ENCODE measurements at places on chromosomes 2 and 18. TPM values are rescaled to one million over a fixed set of nuclear protein-coding genes. Genes with fewer than 3 reads are reported as not detected.

GRCh38 chr18:8826971-8827370 is 121.6 kb downstream of the MTCL1 start:
- no peak for DNase-seq

The CDH20 gene
- total RNA-seq = 0.20 TPM

The AQP12A gene
- not detected for total RNA-seq

The STARD6 gene
- not detected for total RNA-seq

DNA sequence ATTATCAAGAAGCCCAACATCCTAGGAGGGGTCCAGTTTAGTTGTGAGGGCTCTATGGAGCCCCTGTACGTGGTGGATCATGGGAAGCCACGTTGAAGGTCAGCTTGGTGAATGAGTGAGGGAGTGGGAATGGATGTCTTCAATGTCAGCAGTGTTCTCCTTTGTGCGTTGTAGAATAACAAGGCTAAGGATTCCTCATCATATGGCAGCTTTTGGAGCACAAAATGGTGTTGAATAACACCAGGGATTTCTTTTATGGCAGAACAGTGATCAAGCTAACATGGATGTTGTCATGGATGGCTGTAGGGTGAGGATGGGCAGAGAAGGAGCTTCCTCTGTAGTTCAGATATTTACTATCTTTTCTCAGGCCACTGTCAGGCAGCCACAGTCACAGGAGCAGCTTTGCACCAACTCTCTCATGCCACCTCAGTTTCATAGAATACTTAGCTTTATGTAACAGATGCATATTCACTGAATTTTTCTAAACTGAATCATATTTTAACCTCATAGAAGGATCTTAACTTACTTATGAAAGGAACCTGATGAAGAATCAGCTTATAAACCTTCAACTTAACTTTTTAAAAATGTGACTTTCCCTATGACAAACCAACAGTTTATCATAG is 284.5 kb upstream of the EPAS1 start:
- DNase-seq = no peak

DNA sequence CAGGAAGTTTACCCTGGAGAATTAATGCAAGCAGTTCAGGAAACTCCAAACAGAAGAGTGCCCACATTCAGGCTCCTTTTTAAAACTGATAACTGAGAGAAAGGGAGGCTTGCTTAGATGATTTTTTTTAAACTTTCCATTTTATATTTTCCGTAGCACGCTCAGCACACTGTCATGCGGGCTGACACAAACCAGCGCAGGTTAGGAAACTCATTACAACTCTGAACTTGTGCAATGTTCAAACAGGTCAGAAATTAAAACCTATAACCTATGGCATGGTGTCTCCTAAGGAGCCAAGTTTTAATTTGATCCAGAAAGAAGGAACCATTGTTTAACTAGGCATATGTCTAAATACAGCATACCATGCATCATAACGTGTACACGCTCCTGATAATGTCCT is 117.7 kb upstream of the SMIM21 start:
- DNase-seq = no peak
